Activated CD4-positive, alpha-beta T cell treated with anti-CD3 and anti-CD28 coated beads, Interleukin-2, amount 50 U/mL, for 24 hours (primary cell): ENCODE measurements at places on chromosomes 2 and 18.

DNA sequence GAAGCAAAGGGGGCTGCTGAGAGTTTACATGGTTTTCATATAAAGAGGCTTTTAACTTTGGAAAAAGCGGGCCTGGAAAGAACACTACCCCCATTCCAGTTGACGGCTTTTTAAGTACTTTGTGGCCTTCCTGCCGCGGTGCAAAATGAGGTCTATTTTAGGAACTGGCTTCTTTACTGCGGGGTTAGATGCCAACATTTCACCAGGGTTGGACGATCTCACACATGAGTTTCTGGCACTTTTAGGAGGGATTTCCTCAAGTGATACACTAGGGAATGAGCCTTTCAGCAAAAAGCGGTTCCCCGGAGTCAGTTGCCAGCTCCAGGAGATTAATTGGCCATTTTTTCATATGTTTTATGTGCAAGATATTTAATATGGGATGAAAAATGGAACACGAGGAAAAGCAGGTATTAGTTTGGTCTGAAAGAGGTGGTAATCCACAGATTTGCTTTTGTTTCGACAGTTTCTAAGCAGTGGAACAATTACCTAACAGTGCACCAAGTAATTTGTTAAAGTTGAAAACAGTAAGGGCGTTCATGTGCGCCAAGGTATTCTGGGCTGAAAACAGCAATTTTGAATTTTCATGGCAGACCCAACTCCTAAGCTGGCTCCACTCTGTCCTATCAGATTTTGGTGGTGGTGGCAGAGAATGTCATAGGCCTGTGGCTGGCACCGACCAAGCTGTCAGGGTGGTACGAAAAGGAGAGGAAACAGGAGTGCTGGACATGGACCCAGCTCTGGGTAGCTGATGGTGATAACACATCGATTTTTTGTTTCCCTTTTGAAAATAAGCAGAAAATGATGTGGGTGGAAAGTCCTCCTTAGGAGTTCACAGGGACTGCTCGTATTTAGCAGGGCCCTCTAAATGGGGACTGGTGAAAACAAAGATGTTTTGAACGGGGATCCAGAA, 55.6 kb upstream of the FZD5 start:
- no peak for DNase-seq

- DNase-seq = no peak
Observed at GRCh38 chr2:127763776-127764175, 47.2 kb downstream of the WDR33 start.

DNA sequence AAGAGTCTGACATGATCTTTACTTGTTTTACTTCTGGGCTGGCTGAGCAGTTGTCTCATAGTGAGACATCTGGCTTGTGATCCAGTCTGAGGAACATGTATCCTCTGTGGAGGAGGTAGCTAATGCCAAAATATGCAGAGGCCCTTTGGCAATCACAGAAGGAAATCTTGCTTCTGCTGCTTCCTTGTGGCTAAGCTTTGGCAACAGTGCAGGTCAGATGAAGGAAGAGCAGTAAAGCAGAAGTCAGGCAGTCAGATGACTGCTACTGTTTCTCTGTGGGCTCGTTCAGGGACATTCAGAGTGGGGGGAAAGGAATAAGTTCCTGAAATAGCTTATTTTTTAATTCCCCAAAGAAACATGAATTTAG, 22.3 kb downstream of the DOK1 start:
- DNase-seq = no peak

GRCh38 chr2:48728840-48729239, 26.7 kb downstream of the LHCGR start:
- no peak for DNase-seq

GRCh38 chr18:25005541-25006403, 346.2 kb downstream of the ZNF521 start:
- DNase-seq = no peak

GRCh38 chr2:120305296-120305695, 40.6 kb upstream of the INHBB start:
- no peak for DNase-seq

GRCh38 chr2:235494716-235495372, 1.0 kb downstream of the AGAP1 start:
- no peak for DNase-seq

DNA sequence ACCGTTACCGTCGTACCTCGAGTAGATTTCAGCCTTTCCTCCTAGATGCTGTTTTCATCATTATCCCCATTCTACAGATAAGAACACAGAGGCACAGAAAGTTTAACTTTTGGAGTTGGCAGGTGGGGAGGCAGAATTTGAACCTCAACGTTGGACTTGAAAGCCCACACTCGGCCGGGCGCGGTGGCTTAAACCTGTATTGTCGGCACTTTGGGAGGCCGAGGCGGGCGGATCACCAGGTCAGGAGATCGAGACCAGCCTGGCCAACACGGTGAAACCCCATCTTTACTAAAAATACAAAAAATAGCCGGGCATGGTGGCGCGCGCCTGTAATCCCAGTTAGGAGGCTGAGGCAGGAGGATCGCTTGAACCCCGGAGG, 11.5 kb downstream of the CATIP start:
- DNase-seq = no peak

DNA sequence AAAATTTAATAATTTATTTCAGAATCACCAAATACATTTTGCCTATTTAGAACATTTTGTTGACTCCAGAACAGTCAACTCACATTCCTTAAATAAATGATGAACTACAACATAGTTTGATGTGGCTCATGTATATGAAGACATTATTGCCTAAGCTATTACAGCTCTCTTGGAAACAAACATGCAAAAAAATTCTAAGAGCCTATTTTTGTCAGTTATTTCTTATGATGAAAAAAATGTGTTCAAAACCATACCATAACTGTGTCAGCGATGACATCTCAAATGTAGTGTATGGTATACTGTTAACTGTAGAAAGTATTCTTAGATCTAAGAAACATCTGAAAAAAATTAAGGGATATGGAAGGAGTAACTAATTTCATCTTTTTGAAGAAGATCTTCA, 6.3 kb upstream of the EMILIN2 start:
- DNase-seq = no peak

DNA sequence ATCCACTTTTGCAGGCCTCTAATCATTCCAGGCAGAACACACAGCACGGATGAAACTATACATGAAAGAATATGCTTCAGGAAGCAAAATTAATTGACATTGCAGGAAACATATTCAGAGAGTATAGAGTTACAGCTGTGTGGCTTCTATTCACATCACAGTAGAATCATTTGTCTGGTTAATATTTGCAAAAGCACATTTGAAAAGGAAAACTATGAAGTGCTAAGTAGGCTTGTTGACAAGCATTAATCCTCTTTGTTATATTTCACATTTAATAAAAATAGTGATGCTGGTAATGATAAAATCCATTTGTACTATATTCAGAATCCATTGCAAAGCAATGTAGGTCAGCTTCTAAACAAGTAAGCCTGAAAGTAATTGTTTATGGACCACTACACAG, 32.2 kb upstream of the PIK3C3 start:
- no peak for DNase-seq

GRCh38 chr2:150228936-150229335, 258.5 kb downstream of the RND3 start:
- DNase-seq = no peak

GRCh38 chr2:119241205-119241532, 17.5 kb downstream of the STEAP3 start:
- no peak for DNase-seq

DNA sequence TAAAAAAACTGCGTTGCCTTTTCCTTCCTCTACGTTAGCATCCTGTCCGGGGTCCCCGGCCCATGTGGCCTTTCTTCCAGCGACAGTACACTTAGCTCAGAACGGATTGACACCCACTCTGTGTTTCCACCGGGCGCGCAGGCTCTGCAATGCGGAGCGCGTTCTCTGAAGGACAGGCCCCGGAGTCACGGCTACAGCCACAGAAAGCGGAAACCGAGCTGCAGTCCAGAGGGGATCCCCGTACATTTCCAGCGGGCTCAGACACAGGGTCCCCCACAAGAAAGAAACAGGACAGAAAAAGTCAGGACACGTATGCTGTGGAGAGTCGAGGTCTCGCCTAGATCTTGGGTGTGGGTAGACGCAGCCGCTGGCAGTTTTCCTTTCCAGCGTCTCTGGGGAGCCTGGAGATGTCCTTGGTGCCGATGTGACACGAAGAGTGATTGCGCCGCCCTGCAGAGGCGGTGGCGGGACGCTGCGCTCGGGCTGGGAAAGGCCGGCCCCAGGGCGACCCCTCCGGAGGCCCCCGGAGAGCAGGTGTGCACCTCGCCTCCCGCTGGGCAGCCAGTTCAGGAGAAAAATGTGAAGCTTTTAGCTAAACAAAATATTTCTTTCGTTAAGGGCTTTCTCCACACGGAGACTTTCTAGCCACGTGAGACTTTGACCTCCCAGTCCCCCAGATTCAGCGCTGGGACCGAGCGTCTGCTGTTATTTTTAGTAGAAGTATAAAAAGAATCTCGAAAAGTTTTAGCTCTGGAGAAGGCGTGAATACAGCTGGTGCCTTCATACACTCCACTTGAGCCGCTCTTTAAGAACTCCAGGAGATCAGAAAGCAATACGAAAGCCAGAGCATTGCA, 1.3 kb upstream of the ACKR3 start:
- DNase-seq = no peak

GRCh38 chr18:32759611-32760167, 13.1 kb downstream of the KLHL14 start:
- no peak for DNase-seq

DNA sequence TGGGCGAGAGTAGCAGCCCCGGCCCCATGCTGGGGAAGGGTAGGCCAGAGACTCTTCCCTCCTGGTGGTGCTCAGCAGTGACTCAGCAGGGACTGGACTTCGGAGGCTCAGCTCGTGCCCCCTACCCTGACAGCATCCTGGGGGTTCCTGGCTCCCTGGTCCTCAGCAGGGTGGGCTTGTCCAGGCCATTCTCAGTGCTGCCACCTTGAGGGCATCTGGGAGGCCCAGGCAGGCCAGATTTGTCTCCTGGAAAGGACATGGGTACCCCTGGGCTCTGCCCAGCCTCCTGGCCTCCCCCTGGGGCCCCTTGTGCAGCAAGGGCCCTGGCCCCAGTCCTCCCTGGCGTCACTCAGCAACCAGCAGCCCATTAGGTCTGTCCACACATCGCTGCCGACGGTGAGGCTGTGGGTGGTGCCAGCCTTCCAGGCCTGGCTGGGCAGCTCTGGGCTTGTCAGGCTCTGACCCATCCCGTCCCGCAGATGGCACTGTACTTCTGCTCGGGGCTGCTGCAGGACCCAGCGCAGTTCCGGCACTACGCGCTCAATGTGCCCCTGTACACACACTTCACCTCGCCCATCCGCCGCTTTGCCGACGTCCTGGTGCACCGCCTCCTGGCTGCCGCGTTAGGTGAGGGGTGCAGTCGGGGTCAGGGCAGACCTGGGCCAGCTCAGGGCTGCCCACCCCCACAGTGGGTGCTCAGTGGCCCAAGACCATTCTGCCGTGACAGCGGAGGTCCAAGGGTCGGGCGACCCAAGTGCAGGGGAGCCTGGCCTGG, 45.0 kb upstream of the ALPP start:
- DNase-seq = no peak

- no peak for DNase-seq
Observed at GRCh38 chr2:147884830-147885229, 40.0 kb downstream of the ACVR2A start.

DNA sequence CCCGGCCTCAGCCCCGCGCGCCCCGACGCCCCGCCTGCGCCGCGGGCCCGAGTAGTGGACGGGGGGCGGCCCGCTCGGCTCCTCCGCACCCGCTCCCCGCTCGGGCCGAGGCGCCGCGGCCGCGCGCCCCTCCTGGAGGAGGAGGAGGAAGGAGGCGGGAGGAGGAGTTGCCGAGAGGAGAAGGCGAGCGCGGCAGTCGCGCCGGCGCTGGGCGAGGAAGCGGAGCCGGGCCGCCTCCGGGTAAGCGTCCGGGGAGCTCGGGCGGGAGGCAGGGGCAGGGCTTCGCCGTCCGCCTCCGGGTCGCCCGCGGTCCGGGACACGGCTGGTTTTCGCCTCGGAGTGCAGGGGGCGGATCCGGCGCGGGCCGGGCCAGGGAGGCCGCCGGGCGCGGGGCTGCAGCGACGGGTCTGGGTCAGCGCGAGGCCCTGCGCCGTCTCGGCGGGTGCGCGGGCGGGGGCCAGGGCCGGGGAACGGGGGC, at the start of gene SOCS6:
Gene SOCS6, plus strand, starts transcription at position 195 of the 478 bp plus-strand sequence. CDS start 35,624 bp downstream, outside the sequence.
- DNase-seq = no peak

GRCh38 chr2:174794851-174795374, 30.6 kb upstream of the CHRNA1 start:
- DNase-seq = no peak

- no peak for DNase-seq
Observed at GRCh38 chr2:205505371-205505770, 176.9 kb upstream of the NRP2 start.

DNA sequence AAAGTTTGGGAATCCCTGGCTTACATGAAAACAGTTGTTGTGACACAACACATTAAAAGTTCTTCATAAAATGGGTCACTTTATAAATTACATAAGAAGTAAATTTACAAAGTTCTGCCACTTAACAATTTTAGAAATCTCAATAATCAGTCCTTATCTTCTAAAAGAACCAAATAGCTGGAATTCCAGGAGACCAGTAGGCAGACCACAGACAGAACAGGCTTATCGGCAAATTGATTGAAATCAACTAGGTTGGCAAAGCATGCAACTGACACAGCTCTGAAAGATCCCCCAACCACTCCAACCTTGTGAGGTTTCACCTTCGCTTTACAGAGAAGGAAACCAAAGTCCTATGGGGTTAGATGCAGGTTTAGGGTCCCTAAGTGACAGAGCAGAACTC, 103.0 kb downstream of the DNER start:
- DNase-seq = no peak

GRCh38 chr2:195820373-195820772, 163.3 kb downstream of the SLC39A10 start:
- no peak for DNase-seq

DNA sequence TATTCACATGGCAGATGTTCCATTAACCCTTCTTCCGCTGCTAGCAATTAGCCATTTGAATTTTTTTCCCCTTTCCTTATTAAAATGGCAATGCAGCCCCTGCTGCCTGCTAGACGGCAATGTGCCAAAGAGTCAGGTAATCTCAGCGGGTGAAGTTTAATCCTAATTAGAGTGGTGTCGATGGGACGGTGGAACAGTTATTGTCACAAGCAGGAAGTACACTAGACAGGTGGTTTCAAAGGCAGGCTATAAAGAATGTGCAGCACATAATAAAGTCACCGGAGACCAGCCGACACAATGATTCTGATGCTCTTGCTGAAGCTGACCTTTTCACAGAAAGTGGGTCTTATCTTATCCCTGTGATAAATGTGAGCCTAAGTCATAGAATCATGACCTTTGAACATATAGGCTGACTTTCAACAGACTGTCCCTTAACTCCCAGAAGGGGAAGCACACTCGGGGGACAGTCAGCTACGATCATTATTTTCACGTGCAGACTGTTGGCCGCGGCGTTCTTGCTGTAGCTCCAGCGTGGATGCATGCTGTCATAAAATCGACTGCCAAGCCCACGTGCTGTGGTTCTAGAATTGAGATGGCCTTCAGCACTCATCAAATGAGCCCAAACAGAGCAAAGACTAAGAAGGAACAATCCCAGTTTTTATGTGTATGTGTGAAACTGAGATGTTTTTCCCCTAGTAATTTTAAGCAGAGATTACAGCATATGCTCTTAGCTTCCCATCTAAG, 926.2 kb upstream of the SOX11 start:
- DNase-seq = no peak

DNA sequence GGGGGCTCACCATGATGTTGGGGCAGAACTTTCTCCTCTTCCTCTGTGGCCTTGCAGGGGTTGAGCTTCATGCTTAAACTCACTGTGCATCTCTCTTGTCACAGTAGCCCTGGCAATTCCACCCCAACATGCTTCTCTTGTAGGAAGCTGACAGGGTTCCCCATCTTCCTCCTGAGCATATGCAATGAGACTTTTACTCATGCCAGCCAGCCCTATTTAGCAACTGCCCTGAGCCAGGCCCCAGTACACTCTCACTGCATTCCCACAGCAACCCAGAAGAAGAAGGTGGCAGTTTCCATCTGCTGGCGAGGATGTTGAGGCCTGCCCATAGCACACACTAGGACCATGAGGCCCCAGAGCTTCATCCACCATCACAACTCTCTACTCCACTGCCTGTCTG, 72.2 kb upstream of the TEX51 start:
- DNase-seq = no peak
